ENCODE measurements at places on chromosomes 1 and 21.

DNA sequence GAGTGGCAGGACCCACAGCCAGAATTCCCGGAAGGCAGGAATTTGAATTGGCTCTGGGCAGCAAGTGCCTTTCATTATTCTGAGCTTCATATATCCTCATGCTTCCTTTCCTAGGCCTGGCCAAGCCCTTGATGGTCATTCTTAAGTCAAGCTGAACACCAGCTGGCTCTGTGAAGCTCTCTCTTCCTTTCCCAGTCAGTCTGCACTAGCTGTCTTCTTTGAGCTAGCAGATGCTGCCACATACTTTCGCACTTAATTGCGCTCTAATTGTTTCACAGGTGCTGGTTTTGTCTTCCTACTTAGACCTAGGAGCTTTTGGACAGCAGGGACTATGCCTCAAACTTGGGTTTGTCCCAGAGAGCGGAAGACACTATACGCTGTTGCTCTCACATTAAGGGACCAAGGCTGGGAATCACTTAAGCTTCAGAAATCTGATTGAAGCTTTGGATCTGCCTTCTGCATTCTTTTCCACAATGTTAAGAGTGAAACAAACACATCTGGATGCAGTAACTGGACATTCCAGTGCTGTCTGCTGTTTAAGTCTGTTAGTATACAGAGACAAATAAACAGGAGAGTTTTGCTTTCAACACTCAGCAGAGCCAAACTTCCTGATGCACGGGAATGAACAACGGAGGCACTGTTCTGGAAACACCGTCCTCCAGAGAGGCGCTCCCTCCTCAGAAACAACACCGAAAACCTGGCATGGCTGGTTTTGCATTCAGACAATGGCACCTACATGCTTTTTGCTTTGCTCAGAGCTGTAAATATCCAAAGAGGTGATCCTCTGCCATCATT, 2.2 kb downstream of the TLR5 start:
- no peak for DNase-seq

GRCh38 chr1:31786366-31787060, 22.4 kb upstream of the ADGRB2 start:
- DNase-seq, result no peak

DNA sequence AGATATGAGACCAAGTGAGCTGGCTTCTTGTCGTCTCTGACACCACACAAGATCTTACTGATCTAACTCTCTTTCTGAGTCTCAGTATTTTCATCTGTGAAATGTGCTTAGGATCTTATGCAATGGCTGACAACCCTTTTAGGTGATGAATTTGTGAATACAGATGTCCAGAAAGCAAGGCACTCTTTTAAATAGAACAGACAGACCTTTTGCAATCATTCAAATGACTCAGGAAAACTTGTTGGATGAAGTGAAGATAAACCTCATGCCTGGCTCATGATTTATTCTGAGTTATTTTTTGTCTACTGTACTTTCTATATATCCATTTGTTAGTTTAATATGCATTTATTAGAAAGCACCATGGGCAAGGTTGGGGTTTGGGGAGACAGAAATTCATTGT, 411.3 kb downstream of the PTPRU start:
- no peak for DNase-seq

DNA sequence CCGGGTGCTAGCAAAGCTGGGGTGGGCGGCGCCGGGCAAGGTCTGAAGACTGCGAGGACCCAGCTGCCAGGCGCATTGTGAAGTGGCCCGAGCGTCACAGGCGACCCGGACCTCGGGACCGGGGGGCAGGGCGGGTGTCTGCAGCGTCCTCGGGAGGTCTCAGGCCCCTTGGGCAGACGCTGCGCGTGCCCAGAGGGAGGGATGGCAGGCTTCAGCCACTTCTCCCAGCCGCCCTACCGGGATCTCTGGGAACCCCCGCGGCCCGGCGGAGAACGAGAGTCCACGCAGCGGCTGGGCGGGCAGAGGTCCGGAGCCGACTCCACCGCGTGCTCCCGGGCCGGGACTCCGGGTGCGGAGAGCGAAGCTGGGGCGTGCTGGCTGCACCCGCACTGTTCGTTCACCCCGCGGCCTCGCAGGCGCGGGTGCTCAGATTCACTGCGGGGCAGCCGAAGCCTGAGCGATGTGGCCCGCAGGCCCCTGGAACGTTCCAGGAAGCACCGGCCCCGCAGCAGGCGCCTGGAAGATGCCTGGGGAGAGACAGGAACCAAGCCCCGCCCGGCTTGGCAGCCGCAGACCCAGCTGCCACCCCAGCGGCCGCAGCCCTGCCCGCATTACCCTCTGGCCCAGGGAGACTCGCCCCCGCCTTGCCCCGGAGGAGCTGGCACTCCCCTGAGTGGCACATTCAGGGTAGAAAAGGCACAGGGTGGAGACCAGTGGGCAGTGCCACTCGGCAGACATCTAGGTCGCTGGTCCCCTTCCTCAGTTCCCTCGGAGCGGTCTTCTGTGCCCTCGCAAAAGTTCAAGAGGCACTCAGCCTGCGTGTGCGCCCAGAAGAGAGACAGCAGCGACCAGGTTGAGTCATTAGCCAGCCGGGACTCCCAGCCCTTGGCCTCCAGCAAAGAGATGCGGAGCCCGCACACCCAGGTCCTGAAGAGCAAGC, at the start of gene CCDC185:
Gene CCDC185, plus strand, starts transcription at position 141 of the 940 bp plus-strand sequence. Its CDS starts 61 bp downstream, at position 202.
- DNase-seq, result no peak

DNA sequence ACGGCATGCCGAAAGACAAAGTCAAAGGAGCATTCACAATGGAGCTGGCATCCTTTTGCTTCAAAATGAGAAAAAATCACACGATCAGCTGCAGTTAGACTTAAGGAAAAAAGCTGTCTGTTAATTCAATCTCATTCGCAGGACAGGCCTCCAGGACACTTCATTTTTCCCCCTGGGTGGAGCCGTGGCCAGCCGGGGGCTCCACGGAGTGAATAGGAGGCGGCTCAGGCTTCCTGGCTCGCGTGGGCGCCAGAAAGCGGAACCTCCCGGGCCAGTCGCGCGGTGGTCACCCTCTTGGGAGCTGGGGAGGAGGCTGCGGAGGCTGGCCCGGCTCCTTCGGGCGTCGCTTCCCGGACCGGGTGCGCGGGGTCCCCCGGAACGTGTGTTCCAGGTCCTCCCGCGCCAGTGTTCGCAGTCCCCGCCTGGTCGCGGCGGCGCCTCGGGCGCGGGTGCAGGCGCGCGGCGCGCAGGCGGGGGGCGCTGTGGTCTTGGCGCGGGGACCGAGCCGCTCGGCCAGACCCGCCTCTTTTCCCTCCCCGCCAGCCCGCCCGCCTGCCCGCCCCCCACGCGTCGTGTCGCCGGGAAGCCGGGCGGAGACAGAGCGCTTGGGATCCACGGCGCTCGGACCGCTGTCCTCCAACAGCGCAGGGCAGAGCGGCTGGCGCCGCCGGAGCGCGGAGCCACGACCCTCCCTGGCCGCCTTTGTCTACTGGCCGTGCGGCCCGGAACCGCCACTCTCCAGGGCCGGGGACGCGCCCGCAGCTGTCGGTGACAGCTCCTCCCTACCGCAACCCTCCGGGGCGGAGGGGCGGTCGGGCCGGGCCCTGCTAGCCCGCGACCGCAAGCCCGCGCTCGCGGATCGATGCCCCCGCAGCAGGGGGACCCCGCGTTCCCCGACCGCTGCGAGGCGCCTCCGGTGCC, at the start of gene RHOU:
Gene RHOU, plus strand, starts transcription at position 599 of the 921 bp plus-strand sequence. Its CDS starts 264 bp downstream, at position 863.
- DNase-seq, result peak; percentile 7

- no peak for DNase-seq
Observed at GRCh38 chr1:85624361-85624760, 43.8 kb downstream of the CCN1 start.

- no peak for DNase-seq
Observed at GRCh38 chr1:8763888-8764287, 53.6 kb downstream of the RERE start.

- DNase-seq, result no peak
Observed at GRCh38 chr21:46020581-46020980, 39.0 kb downstream of the COL6A1 start.

GRCh38 chr21:14911351-14911750, 153.4 kb downstream of the NRIP1 start:
- DNase-seq, result no peak

- no peak for DNase-seq
Observed at GRCh38 chr21:38420140-38420539, 78.1 kb downstream of the ERG start.

DNA sequence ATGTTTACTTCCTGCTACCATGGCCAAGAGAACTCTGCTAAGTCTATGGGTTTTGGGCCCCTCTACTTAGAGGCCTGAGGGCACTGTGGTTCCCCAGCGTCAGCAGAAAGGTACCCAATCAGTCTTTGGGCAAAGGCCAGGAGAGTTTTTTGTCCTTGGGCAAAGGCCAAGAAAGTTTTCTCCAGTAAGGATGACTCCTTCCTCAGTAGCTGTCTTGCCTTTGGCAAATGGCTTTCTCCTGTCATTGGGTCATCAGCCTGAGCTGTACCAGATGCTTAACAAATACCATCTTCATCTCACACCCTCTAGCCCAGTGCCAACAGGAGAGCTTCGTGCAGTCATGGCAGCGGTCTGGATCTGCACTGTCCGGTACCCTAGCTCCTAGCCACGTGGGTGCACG, 199.3 kb upstream of the TMEM51 start:
- DNase-seq, result no peak

GRCh38 chr1:56439610-56440264, 139.6 kb downstream of the PLPP3 start:
- no peak for DNase-seq

DNA sequence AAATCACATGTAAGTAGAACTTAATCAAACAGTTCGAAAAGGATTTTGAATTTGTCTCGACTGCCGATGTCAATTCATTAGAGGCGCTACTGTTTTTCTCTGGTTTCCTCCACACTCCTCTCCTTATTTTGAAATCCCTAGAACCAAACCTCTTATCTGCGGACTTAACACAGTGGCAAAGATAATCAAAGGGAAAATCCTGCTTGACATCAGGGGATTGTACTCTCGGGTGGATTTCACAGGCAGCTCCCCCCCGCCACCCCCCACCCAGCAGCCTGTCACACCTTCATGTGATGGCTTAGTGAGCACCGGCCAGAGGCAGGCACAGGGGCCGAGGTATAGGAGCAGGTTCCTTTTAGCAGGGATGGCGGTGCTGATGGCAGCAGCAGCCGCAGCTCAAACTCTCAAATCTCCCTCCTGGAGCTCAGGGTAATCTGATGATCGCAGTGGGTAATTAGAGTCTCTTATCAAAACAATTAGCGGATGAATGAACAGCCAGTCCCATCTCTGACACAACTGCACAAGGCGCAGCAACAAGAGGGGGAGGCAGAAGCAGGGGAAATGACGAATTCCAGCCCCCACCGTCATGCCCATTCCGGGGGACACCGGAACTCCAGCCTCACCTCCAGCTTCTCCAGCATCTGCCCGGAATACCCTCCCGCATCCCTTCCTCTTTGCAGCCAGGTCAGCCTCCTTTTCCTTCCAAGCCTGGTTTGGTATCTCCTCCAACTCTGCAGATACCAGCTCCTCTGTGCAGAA, 80.3 kb downstream of the SSBP3 start:
- no peak for DNase-seq

DNA sequence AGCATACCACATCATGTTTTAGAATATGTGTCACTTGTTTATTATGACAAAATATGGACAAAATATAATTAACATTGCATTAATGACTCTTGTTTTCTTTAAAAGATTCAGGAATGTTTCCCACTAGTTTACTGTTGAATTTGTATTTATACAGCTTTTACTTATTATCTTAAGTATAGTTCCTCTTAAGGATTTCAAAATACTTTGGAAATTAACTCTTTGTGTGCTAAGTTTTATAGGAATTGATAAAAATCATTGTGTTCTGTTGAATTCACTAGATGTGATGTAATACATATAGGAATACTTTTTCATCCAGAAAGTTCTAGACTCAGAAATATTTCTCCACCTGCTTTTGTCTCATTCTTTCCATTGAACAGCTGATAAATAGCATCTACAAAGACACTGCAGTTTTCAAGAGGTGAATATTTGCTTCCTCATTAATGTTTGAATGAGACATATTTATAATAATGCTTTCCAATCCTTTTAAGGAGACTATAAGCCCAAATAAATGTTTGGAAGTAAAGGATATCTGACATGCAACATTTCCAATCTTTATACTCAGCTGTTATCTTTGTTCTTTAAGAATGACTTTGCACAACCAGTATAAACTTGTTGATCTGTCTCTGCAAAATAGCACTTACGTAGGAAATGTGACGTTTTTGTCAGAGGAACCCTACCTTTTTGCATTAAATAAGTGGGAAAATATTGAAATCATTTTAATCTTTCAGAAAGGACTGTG, 38.4 kb upstream of the SAMSN1 start:
- DNase-seq, result no peak

- DNase-seq, result no peak
Observed at GRCh38 chr1:61299463-61299862, 217.1 kb downstream of the NFIA start.

DNA sequence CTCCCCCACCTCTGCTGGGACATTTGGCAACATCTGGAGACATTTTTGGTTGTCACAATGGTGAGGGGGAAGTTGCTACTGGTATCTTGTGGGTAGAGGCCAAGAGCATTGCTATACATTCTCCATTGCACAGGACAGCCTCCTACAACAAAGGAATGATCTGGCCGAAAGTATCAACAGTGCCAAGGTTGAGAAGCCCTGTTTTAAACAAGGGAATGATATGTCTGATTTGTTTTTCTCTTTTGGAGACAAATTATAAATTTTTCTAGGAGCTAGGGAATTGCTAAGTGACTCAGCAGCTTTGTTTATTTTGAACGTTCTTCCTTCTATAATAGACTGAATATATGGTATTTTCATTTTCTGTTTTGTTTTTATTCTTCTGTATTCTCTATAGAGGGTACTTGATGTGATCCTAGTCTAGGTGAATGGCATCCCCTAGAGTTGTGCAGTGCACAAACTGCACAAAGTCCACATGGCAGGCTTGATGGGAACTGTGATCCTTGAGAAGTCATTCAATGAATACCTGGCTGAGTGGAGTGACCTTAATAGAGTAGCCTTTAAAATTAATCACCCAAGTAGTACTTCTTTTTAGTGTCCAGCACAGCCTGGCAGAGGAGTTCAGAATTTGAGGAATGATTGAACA, 288.6 kb upstream of the USP24 start:
- DNase-seq, result no peak

DNA sequence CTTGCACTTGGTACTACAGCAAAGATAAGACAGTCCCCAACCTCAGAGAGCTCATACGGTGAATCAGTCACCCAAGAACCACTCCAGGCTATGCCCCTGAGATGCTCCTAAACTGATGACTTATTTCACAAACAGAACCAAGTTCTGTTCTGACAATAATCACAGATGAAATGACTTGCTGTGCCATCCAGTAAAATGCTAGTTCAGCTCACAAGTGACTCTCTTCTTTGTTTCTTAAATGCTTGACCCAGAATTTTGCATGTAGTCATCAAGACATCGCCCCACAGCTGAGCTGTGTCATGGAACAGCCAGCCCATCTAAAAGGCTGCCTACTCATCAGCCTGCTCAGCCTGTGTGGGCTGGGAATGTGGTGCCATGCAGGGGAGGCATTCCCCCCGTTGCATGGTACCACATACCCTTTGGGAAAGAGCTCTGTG, 6.1 kb upstream of the SLC19A2 start:
- no peak for DNase-seq

All from activated naive CD8-positive, alpha-beta T cell treated with anti-CD3 and anti-CD28 coated beads, Interleukin-2, amount 50 U/mL, for 16 hours (primary cell).